ENCODE measurements at places on chromosomes 12 and 14.

DNA sequence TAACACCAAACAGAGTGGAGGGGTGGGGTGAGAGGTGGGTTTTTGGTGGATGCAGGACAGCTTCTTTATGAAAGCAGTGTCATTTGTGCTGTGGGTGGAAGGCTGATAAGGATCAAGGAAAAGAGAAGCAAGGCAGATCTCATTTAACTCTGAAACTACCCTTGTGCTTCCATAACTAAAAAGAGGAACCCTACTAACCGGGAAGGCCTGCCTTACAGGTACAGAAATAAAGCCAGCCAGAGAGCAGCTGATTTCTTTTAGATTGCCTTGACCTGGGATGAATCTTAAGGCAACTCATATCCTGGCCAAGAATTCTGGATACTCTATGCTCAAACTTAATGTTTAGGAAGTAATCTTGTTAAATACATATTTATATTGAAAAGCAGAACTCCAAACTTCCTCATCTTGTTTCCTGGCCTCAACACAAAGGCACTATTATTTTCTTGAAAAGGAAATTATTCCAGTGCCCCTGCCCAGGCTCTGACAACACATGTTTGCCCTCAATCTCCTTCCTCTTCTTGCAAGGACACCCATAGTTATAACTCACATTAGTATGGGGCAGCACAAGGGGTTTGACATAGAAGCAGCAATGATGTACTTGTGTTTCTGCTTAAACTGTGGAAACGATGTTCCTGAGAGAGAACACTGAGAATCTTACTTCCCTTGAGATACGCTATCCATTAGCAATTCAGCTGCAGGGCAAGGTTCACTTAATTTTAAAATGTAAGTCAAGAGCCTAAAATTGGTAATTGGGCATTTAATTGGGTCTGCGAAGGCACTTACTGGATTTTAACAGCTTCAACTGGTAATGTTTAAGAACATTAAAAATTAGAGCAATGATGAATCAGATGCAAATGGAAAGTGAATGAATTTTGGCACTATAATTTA lies 173.7 kb downstream of the STXBP6 start:
- DNase-seq, result no peak

- peak; percentile 47 for DNase-seq
Measured at GRCh38 chr14:99687284-99688209, 3.4 kb downstream of the CYP46A1 start.

DNA sequence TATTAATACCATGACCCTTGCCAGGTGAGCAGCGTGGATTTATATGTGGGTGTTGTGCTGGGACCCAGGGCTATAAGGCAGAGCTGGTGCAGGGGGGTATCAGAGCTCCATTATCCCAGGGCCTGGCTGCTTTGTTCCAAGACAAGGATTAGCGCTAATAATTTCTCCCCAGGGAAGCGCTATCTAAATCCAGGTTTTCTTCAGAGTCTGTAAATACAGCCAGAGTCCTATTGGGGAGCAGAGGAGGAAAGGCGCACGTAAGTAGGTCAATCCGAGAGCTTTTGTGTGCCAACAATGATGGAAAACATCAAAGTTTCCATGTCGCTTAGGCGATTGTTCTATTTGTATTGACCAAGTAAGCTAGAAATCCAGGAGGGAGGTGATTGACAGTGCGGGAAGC lies 1009.7 kb downstream of the VRK1 start:
- no peak for DNase-seq

GRCh38 chr12:129861951-129862350 lies 41.9 kb downstream of the TMEM132D start:
- no peak for DNase-seq

DNA sequence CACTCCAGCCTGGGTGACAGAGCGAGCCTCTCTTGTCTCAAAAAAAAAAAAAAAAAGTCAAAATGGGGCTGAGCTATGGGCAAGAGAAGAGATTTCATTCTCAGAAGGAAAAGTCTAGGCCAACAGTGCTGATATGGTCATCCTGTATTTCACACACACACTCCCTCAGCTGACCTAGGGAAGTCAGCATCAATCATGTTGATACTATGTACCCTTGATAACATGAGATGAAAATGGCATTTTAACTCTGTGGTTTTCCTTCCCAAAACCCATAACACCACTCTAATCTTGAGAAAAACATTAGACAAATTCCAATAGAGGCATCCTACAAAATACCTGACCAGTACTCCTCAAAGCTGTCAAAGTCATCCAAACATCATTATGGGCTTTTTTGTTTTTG lies 2.3 kb upstream of the NEMP1 start:
- no peak for DNase-seq

DNA sequence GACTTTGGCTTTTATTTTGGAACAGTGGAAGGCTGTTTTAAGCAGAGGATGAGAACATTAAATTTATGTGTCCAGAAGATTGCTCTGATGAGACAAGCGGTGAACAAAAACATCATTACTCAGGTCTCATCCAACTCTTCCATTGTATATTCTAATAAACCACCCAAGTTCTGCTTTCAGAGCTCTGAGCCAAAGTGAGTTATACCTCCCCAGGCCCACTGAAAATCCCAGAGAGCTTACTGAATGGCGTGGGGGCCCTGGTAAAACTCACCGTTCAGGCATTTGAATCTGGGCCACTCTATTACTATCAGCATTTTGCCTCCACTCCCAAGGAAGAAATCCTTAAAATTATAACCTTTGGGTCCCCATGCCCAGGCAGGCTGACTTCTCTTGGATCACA lies 122.0 kb upstream of the HIF1A start:
- DNase-seq, result no peak

DNA sequence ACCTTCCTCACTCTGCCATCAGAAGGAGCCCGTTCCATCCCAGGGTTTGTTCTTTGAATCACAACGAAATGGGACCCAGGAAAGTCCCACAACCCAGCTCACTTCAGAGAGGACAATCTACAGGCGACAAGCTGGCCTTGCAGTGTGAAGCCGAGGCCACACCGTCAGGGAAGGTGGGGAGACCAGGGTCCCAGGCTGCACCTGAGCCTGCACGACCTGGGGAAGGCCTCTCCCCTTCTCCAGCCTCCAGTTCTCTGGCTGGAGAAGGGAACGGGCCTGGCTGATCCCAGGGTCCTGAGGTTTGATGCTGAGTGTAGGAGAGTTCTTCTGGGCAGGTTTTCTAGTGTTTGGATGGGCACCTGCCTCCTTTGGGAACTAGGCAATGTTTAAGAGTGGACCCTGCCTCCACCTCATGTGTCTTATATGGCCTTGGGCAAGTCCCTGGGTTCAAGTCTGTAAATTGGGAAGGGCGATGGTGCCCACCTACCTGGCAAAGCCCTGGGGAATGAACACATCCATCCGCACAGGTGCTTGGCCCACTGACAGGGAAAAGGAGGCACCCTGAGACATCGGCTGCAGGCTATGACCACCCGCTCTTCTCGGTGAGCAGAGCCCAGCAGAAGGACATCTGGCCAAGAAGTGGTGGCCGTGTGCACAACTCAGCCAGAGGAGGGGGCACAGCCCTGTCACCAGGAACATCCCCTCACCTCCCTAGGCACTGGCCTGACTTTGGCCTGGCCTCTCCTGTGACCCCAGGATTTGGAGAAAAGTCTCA lies 77.9 kb upstream of the BCL11B start:
- DNase-seq, result no peak

- DNase-seq, result no peak
Measured at GRCh38 chr12:19120795-19121194, 8.7 kb upstream of the PLEKHA5 start.
